ENCODE measurements at places on chromosomes 4 and X.

DNA sequence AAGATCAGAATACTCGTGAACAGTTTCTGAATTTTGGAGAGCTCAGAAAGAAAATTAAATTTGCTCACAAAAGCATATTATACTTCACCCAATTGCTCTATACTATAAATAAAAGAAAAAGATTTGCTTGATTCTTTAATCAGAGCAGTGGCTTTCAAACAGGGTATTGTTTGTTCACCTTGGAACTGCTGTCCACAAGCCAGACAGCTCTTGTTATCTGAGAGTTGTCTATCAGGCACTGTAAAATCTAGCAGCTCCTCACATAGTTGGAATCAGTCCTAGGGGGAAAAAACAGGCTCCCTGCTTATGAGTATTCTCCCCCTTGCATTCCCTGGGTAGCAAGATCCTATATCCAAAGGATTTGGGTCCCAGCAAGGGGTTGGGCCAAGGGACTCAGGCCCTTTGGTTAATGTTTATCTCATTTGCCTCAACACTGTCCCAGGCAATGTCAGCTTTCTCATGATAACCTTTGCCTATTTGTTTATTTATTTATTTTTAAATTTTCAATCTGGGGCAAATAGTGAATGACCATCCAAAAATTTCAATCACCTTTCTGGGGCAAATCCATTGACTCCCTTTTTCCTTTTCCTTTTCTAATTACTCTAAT lies 24.1 kb upstream of the MAGEB16 start:
- DNase-seq: no peak

GRCh38 chrX:34279866-34280560 lies 147.9 kb upstream of the FAM47A start:
- DNase-seq: no peak

GRCh38 chrX:46849933-46850332 lies 13.1 kb downstream of the RP2 start:
- no peak for DNase-seq

DNA sequence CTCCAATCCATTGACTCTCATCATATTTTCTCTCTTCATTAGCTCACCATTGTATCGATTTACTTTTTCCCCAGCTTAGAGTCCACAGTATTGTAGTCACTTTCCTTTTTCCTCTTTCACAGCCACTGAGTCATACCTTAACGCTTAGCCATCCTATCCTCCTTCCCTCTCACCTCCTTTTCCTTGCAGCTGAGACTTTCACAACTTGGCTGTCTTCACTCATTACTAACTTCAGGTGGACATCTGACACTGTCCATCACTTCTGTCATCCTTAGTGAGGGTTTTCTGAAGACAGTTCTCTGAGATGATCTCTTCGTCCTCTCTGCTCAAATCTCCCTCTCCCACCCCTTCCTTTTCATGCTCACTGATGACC lies 70.5 kb upstream of the ESX1 start:
- no peak for DNase-seq

DNA sequence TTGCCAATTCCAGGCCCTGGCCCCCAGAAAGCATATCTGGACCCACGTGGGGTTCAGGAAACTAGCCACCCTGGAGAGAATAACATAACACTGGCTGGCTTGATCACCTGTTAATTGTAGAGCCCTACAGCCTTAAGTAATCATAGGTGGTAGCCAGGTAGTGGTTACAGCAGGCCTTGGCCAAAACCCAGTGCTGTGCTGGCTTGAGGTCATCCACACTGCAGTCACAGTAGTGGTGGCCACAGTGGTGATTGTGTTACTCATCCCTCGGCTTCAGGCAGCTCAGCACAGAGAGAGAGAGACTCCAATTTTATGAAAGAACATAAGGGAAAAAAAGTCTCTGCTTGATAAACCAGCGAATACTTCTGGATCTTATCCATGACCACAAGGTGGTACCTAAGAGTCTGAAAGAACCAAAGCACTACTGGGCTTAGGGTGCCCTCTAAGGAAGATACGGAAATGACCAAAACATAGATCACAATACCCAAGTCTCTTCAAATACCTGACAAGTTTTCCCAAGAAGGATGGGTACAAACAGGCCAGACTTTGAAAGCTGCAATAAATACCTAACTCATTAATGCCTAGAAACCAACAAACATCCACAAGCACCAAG lies 46.6 kb upstream of the CDX4 start:
- DNase-seq: no peak

Data from NCI-H1048 (cell line).